Fibroblast of skin of right biceps (primary cell): ENCODE measurements at places on chromosomes 12 and 14.

- peak; percentile 4 for DNase-seq
Measured at GRCh38 chr14:38989922-38990546, 113.0 kb downstream of the SEC23A start.

GRCh38 chr12:106171117-106171750, 32.5 kb upstream of the NUAK1 start:
- DNase-seq = no peak

- DNase-seq = no peak
Measured at GRCh38 chr14:79791055-79791732, 420.1 kb downstream of the DIO2 start.

DNA sequence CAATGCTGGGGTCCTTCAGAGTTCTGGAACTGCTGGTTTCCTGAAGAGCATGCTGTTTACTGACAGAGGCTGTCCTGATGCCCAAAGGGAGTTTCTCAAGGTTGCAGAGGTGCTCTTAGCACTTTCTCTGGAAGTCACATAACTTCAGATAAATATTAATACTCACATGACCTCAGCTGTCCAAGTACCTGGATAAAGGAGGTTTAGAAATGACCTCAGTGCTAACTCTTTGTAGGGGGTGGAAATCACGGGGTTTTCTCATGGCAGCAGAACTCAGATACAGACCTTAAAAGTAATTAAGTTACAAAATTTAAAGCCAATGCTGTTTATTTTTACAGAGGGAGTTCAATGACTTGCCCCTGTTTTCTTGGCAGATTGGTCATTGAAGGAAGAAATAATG, 225.9 kb downstream of the MSRB3 start:
- no peak for DNase-seq

GRCh38 chr12:42282294-42282693, 43.6 kb downstream of the ZCRB1 start:
- DNase-seq = no peak

DNA sequence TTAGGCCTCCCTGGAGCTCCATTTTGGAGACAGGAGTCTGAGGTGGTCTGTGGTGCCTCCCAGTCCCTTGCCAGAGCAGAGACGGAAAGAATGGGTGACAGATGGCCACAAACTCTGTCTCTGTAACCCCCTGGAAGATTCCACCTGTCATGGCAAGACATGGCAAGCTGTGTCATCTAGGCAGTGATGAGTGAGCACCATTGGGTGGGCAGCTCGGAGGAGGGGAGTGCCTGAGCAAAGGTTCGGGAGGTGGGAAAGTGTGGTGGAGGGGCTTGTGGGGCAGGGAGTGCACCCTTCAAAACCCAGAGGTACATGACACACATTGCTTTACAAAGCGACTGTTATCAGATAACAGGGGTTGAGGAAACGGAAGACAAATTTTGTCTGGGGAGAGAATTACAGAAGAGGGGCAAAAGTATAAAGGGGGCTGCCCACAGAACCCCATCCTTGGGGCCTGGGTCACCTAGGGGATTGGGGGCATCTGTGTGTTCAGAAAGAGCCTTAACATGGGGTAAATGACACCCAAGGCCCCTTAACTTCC, 3.5 kb downstream of the RIN3 start:
- DNase-seq = no peak

DNA sequence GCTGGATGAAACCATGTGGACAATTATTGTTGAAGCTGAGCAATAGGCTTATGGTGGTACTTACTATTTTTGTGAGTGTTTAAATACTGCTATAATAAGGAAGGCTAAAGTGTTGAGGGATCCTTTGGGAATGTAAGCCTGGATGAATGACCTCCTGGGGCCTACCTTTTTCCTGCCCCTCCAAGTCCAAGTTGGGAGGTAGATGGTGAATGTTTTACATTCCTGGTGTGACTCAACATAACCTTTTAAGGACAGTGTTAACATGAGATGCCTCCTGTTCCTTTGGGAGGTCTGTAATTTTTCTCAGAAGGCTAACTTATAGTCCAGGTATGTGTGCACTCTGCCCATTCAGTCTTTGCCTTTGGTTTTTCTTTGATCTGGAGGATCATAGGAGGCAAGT, 315.9 kb downstream of the NRXN3 start:
- no peak for DNase-seq

DNA sequence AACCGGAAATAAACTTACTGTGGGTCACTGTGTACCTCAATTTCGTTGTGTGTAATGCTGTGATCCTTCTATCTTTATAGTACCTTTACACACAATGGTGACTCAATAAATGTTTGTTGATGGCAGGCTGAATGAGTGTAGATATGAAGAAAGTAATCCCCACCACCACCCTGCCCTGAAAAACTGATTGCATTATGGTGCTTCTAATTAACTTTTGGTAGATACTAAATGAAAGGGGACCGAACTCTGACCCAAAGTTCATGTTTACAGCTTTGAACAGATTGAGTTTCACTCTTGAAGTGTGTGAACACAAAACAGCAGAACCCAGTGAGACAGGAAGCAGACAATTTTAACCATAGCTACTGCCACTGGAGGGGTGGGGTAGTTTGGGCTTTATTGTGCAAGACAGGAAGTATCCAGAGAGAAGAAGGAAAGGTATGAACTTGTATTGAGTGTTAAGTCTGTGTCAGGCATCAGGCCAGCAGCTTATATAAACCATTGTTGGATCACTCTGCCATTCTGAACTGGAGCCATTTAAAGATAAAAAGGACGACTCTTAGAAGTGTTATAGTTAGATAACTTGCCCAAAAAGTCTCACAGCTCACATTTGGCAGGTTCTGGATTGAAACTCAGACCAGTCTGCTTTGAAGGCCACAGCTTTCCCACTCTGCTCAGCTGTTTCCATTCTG, 197.0 kb upstream of the AMIGO2 start:
- DNase-seq = peak; percentile 84

DNA sequence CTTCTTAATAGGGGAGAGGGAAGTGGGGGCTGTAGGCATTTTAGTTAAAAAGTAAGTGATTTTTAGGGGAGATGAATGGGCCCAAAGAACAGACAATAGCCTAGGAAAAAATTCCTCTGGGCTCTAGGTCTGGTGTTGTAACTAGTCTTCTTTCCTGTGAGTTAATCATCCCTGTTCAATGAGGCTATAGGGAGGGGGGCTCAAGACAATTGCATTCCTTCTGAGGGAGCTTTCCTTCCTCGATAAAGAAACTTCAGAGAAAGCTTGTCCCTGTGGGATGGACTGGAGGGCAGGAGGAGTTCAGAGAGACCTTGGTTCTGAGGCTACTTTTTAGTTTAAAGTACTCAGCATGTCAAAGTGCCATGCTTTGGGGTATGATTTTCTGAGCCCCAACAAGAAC, 127.2 kb downstream of the BBS10 start:
- no peak for DNase-seq

DNA sequence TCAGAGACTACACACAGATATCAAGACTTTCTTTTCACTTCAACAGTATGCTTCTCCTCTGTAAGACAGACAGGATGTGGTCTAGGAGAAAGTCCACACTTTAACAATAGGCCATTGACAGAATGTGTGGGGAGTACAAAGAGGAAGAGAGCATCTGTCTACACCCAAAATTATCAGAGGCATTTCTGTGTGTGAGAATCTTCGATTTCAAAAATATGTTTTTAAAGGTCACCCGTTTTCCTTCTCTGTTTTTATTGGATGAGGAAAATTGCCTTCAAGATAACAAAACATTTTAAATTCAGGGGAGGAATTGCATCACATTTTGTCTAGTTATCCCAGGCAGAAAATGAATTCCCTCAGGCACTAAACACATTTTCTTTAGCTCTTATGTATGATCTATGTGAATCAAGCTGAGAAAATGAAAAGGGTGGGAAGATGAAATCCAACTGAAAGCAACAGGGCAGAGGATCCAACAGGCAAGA, 16.4 kb downstream of the NAV3 start:
- peak; percentile 52 for DNase-seq

DNA sequence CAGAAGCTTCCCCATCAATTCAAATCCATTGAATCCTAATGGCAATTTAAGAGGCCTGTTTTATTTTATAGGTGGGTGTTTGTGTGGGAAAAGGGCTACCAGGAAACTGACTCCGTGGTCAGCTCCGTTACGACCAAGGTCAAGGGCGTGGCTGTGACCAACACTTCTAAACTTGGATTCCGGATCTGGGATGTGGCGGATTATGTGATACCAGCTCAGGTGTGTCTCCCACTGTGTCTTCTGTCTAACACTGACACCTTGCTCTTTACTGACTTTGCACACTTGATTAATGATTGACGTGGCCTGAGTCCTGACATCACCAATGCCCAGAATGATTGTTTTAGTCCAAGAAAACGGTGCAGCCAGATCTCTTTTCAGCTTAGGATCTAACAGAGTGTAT, 7.1 kb downstream of the P2RX4 start:
- no peak for DNase-seq

DNA sequence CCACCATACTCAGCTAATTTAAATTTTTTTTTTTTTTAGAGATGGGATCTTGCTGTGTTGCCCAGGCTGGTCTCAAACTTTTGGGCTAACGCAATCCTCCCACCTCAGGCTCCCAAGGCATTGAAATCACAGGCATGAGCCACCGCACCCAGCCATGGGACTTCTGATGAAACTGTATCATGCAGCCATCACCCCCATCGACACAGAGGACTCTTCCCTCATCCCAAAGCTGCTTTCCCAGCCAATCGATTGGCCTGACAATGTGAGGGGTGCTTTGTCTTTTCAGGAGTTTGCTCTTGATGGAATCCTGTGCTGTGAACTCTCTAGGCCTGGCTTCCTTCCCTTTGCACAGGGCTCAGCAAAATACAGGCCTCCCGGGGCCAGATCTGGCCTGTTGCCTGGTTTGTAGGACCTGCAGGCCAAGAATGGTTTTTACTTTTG, 59.6 kb upstream of the NCOR2 start:
- peak; percentile 44 for DNase-seq
